T-helper 9 cell (primary cell): ENCODE measurements at places on chromosomes 6 and 20.

DNA sequence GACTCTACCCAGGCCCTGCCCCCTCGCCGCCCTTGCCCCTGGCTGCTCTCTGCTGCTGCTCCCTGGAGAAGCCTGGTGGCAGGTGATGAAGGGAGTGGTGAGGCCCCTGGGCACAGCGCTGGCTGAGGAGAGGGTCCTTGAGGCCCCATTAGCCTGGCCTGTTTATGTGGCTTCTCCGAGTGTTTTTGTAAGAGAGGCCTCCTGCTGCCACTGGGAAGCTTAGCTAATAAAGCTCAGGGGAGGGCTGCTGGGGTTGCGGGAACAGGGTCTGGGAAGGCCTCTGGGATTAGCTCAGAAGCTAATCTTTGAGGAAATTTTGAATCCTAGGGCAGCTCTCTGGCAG, 15.5 kb downstream of the EBF4 start:
- DNase-seq, result no peak

DNA sequence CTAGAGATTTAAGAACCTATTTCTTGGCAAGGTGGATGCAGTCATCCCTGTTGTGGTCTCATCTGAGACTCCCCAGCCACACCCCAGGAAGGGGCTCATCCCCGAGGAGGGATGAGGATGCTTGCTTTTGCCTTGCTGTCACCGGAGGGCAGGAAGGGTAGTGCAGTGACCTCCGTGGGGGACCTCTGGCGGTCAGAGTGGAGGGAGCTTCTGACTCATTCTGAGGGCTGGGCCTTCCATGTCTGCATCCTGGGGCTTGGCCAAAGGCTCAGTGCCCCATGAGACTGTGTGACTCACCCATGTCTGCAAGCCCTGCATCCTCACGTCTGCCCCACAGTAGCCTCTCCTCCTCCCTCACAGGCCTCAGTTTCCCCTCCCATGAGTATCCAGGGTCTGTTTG, 38.7 kb downstream of the UQCC2 start:
- no peak for DNase-seq

GRCh38 chr6:138161338-138162110, at the start of gene ARFGEF3:
ARFGEF3 (plus strand) TSS chr6:138161939; CDS start chr6:138162087, 148 bp downstream.
- DNase-seq, result peak; percentile 37

- DNase-seq, result no peak
Measured at GRCh38 chr20:61072398-61072797, 179.7 kb upstream of the CDH4 start.

DNA sequence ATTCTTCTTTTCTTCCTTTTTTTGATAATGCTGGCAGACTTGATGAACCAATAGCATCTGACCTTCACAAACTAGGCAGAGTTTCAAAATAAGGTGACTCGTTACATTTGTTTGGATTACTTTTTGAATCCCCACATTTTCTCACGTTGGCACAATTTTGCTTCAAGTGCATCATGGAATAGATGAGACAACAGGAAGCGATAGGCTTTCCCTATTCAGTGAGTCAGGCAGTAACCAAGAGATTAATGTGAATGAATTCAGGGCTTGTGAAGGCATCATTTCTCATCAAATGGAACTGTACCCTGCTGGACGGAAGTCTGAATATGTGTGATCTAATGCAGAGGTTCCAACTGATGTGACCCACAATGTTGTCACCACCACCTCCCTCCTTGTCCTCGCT, 10.7 kb downstream of the RFPL4B start:
- DNase-seq, result no peak

DNA sequence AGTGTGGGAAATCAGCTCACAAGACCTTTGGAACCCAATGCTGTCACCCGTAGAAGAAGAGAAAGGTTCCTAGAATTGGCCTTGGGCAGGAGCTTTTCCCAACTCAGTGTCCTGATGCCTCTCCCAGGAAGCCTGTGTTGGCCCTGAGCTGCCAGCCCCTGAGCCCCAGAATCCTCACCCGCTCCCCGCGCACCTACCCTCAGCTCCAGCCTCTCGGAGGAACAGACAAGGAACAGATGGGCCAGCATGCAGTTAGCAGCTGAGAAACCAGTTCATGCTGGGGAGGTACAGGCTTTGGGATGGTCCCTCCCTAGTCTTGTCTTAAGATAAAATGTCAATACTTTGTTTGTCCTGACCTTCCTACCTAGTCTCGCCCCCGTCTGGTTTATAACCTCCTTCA, 121.9 kb upstream of the CDH4 start:
- no peak for DNase-seq

GRCh38 chr6:138863321-138863720, 67.4 kb downstream of the ECT2L start:
- DNase-seq, result no peak

- DNase-seq, result no peak
Measured at GRCh38 chr6:26445934-26446667, 5.8 kb downstream of the BTN3A3 start.

- no peak for DNase-seq
Measured at GRCh38 chr20:51607170-51607569, 64.7 kb upstream of the NFATC2 start.

GRCh38 chr6:3650076-3650958, 101.2 kb downstream of the PXDC1 start:
- no peak for DNase-seq

DNA sequence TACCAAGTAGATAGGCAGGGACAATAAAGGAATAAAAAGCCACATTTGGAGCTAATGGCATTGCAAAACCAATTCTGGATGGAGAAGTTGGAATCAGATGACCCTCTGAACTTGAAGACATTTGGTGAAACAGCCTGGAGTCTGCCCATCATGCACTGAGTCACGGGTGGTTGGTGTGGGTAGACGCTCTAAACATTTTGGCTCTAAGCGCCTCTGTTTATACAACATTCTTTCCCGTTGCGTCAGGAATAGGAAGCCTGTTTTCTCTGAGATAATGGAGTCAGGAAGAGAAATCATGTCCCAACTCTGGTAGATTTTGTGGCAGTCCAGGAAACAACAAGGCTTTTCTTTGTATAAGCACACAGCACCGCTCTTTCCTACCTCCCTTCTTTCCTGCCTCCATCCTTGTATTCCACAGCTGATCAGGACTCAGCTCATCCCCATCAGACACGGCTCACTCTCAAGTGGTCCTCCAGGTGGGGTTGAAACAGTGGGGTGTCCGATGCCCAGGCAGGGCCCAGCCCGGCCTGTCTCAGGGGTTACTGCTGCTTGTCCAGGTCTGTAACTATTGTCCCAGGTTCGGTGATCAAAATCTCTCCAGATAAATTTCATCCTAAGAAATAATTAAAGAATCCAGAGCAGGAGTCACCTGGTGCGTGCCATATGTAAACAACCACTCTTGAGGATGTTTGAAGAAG, 12.1 kb upstream of the RAMACL start:
- DNase-seq, result no peak
